ENCODE measurements at places on chromosomes 7 and 10.
A peak's percentile ranks its signal among the peaks of the same experiment; 100 is the strongest.

- DNase-seq, result peak; percentile 25
These were observed 592 bp upstream of the PIK3CG start for GRCh38 chr7:106864298-106865081.

- no peak for DNase-seq
These were observed 480.7 kb downstream of the TFEC start for GRCh38 chr7:115549910-115550309.

DNA sequence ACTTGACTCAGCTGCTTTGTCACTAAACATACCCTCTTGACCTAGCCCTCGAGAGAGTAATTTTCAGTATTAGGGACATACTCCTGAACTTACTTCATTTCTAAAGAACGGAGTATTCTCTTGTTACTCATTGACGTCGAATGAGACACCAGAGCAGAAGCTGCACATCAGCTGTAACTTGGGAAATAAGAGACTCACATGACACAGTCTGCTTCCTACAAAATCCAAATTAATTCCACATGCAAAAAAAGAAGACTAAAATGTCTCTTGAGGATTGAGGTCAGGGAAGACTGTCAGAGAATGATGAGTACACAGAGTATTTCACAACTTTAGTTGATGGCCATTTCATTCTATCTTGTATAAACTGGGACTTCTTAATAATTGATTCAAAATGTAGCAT is 114.7 kb upstream of the EGFR start:
- no peak for DNase-seq

DNA sequence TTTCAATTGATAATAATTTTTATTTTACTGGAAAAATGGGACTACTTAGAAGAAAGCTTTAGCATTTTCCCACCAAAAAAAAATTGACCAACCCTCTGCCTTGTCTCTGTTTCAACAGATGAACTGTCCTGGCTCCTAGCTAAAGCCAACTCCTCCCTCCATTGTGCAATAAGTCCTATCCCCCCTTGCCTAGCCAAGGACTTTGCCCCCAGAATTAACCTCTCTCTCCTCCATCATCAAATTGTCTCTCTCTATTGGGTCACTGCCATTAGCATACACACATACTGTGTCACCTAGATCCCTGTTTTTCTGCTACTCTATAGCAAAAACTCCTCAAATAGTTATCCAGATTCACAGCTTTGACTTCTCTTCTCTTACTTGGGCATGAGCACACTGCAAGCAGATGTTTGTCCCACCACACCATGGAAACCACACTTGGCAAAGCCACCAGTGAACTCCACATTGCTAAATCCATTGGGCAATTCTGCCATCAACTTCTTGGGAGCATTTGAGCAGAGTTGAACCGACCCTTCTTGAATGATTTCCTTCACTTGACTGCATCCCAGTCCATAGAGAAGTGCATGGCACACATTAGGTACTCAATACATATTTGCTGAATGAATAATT is 91.4 kb upstream of the NEBL start:
- DNase-seq, result no peak

DNA sequence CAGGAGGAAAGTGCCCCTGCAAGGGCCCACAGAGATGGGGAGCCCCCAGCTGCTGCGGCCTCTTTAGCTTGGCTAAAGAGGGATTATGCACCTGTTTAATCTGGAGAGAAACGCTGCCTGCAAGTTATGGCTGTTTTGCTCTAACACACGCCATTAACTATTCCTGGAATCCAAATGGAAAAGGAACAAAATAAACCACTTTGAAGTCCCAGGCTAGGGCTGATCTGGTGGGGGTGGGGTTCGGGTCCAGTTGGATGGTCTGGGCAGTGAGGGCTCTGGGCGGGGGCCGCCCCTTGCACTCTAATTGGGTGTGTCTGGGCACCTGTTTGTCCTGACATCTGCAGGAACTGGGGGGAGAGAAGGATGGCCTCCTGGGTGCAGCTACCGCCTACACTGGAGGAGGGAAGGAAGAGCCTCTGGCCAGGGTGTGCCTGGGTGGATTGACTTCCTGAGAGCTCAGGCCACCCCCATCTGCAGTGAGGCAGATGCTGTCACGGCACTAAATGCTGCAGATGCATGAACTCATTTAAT is 300.6 kb downstream of the ZEB1 start:
- no peak for DNase-seq

DNA sequence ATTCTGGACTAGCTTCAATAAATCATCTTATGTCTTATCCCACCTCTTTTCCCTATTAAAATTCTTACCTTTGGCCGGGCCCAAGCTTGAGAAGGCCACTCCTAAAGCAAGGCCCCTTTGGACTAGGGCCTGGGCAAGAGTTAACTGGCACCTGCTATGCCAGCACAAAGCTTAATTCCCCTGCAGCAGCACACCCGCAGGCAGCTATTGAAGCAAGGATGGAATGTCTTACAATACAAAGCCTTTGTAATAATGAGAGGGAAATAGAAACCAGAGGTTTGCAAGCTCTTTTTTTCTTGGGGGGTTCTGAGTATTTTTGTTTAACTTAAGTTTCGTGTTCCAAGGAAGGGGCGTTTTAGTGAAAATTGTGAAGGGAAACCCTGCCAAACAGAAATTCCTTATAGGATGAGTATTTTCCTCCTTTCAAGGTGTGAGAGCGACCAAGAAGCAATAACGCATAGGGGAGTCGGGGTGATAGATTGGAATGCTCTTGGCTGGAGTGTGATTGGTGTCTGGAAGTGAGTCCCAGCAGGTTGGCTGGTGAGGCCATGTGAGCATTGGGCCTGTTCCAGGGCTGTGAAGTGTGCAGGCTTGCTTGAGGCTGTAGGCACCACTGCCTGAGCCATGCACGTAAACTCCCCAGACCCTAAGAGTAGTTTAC is 148.5 kb downstream of the KIAA1217 start:
- DNase-seq, result no peak
